ENCODE measurements at places on chromosomes 6 and 20.

DNA sequence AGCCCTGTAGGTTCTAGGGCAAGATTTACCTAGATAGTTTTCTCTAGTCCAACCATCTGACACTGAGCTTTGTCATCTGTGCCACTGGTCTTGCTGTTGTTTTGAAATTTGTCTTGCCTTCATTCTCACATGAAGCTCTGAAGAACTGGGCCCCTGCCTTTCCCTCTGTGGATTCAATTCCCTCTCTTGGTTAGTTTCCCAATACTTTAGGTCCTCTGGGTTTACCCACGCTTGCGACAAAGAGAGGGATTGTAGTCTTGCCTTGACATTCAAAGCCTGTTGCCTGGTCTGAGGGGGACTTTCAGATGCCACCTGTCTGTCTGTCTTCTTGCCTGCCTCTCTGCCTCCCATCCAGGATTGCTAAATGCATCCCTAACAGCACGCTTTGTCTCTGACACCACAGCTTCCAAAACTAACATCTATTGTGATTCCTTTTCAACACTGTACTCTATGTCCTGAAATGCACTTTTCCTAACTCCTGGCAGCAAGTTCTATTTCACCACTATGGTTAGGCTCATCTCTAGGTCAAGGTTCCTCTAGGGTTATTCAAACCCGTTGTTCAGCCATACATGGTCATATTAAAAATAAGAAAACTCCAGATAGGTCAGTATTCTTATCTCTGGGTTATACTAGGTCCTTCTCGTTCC lies 25.5 kb upstream of the MANEA start:
- no peaks in the 10 kb centered on the region for H3K36me3 ChIP-seq
- H3K4me3 ChIP-seq: no peak overlapping the region
- H3K4me1 ChIP-seq: no peaks in the 10 kb centered on the region
- DNase-seq: no peak
- H3K27ac ChIP-seq: no peak overlapping the region

GRCh38 chr20:17430125-17430950 lies 100.8 kb downstream of the BFSP1 start:
- H3K27ac ChIP-seq: no peak overlapping the region
- H3K36me3 ChIP-seq: no peaks in the 10 kb centered on the region
- no peak overlapping the region for H3K4me3 ChIP-seq
- no peak for DNase-seq
- no peaks in the 10 kb centered on the region for H3K27me3 ChIP-seq

DNA sequence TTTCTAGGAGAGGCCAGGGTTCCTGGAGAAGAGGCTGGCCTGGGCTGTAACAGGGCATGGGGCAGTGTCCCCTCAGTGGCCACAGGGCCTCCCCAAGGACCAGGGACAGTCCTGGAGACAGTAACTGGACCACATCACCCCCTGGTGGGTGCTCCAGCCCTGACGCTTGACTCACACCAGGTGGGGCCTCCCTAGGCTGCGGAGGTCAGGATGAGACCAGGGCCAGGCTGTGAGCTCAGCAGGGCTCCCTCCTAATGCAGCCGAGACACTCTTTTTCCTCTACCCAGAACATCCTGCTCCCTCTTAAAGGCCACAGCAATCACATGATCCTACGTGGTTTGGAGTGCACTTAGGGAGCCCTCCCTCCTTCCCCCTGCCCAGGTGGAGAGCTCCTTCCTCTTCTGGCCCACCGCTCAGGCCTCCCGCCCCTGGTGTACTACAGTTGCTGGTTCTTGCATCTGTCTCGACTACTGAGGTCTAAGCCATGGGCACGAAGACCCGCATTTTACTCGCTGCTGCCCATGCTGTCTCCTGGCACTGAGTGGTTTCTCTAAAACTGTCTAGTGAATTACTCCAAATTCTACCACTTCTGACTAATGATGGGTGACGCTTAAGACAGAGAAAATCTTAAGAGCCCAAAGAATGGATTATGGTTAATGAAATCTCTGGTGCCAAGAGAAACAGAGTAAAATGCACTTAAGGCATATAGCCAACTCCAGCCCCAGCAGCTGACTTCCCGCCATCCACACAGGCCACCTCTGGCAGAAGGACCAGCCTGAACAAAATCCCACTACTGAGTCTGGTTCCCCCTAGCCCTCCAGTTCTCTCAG lies 166.1 kb upstream of the CST7 start:
- H3K27ac ChIP-seq: no peak overlapping the region
- DNase-seq: no peak
- H3K4me3 ChIP-seq: no peak overlapping the region

DNA sequence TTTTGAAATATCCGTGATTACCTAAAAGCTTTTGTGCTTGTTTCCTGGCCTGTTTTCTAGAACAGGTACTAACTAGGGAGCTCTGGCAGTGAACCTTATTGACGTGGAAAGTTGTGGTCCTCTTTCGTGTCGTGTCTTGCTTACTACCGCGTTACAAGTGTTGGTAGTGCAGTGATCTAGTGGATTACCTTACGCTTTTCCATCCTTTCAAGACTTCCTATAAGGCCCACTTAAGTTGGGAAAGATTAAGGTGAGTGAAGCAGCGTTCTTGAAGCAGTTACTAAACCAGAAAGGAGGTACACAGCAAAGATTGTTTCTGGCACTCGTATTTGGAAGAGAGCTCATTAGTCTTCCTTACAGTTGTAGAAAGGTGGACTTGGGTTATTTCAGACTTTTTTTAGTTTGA lies 1.9 kb downstream of the PNRC1 start:
- peak overlapping the region; percentile 71 for H3K4me3 ChIP-seq
- H3K27ac ChIP-seq: peak overlapping the region; percentile 87
- peaks cover 3% of the 10 kb centered on the region for H3K4me1 ChIP-seq
- H3K36me3 ChIP-seq: peaks cover 35% of the 10 kb centered on the region

- H3K27me3 ChIP-seq: no peaks in the 10 kb centered on the region
- no peaks in the 10 kb centered on the region for H3K4me1 ChIP-seq
- H3K27ac ChIP-seq: no peak overlapping the region
- H3K36me3 ChIP-seq: no peaks in the 10 kb centered on the region
- no peak for DNase-seq
Measured at GRCh38 chr6:154590756-154591155, 80.3 kb upstream of the CNKSR3 start.

- peaks cover 2% of the 10 kb centered on the region for H3K27me3 ChIP-seq
- no peak overlapping the region for H3K4me3 ChIP-seq
- H3K36me3 ChIP-seq: peaks cover 12% of the 10 kb centered on the region
- DNase-seq: no peak
- H3K27ac ChIP-seq: no peak overlapping the region
- peaks cover 16% of the 10 kb centered on the region for H3K4me1 ChIP-seq
Measured at GRCh38 chr6:32111424-32112066, 2.4 kb upstream of the TNXB start.

DNA sequence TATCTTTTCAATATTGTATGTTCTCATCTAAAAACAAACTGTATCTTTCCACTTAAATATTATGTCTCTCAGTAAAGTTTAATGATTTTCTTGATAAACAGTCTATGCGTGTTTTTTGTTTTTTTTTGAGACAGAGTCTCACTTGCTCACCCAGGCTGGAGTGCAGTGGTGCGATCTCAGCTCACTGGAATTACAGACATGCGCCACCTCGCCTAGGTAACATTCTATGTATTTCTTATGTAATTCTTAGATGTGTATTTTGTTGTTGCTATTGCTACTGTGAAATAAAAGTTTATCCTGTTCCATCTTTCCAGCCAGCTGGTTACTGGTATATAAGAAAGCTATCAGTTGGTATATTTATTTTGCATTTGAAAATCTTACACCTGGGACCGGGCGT lies 29.4 kb downstream of the ABHD12 start:
- no peak overlapping the region for H3K27ac ChIP-seq
- H3K36me3 ChIP-seq: no peaks in the 10 kb centered on the region
- H3K27me3 ChIP-seq: no peaks in the 10 kb centered on the region
- DNase-seq: no peak
- no peak overlapping the region for H3K4me3 ChIP-seq
- H3K4me1 ChIP-seq: no peaks in the 10 kb centered on the region

- DNase-seq: no peak
- no peaks in the 10 kb centered on the region for H3K27me3 ChIP-seq
- H3K27ac ChIP-seq: no peak overlapping the region
- H3K4me1 ChIP-seq: no peaks in the 10 kb centered on the region
- H3K36me3 ChIP-seq: no peaks in the 10 kb centered on the region
- no peak overlapping the region for H3K4me3 ChIP-seq
Measured at GRCh38 chr6:72580281-72580940, 41.5 kb upstream of the KCNQ5 start.

GRCh38 chr6:18216411-18216810 lies 47.9 kb downstream of the DEK start:
- H3K4me3 ChIP-seq: no peak overlapping the region
- peaks cover 1% of the 10 kb centered on the region for H3K36me3 ChIP-seq
- DNase-seq: no peak
- no peaks in the 10 kb centered on the region for H3K27me3 ChIP-seq
- H3K27ac ChIP-seq: no peak overlapping the region
